ENCODE measurements at places on chromosomes 7 and 10. TPM values are rescaled to one million over a fixed set of nuclear protein-coding genes. Genes with fewer than 3 reads are reported as not detected.

Gene STEAP2
- total RNA-seq = 13.4 TPM

- no peak for DNase-seq
Measured at GRCh38 chr7:67470256-67470751, 473.7 kb downstream of the TYW1 start.

DNA sequence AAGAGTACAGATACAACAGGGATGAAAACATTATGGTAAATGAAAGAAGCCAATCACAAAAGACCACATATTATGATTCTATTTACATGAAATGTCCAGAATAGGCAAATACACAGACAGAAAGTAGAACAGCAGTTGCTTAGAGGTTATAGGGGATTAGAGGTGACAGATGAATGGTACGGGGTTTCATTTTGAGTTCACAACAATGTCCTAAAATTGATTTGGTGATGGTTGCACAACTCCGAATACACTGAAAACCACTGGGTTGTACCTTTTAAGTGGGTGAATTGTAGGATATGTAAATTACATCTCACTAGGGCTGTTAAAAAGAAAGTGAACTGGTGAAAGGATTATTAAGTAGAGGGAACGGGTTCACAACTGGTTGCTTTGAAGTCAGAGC is 76.3 kb upstream of the MRLN start:
- no peak for DNase-seq

Gene CDNF
- total RNA-seq = 1.3 TPM

GRCh38 chr10:110421512-110422138 is 76.1 kb upstream of the DUSP5 start:
- no peak for DNase-seq

GRCh38 chr7:106757846-106758245 is 96.9 kb upstream of the CCDC71L start:
- no peak for DNase-seq

GRCh38 chr10:47311193-47311931 is 10.9 kb upstream of the GDF2 start:
- no peak for DNase-seq

- no peak for DNase-seq
Measured at GRCh38 chr10:105189463-105189800, 548.3 kb downstream of the SORCS3 start.

- peak; percentile 90 for DNase-seq
Measured at GRCh38 chr10:78407009-78407711, 373.5 kb downstream of the RPS24 start.

DNA sequence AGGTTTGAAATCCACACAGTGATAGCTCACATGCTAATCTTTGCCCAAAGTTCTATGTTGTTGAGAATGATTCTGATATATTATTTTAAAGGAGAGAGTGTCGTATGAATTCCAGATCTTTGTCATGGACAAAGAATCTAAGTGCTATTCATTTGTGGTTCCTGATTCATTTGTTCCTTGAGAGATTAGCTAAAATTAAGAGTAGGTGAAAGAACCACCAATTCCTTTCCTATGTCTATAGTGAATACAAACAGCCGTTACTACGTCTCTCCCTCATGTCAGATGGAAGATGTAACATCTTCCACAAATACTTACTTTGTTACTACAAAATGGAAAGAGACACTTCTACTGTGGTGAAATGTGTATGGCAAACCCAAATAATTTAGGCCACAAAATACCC is 3.3 kb upstream of the PLXDC2 start:
- DNase-seq = no peak

Gene RARRES2
- 144 TPM for total RNA-seq

- peak; percentile 28 for DNase-seq
Measured at GRCh38 chr7:149713061-149713730, 60.2 kb downstream of the ZNF467 start.

DNA sequence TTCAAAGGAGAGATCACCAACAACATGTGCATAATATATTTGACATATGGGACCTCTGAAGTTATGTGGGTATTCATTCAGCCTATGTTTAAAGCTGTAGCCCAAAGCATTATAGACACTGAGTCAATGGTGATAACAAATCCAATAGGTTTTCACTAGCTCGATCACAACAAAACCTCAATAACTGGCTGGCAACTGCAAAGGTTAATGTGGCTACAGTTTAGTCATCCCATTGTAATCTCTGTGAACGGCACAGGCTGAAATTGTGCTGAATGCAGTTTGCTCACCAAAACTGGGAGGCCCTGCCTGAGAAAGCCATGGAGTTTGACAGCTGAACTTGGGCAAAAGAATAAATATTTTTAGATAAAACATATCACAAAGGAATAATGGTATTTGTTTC is 152.4 kb upstream of the ADO start:
- DNase-seq = no peak

Gene LAMB4
- not detected for total RNA-seq

Gene COL1A2
- total RNA-seq = 252 TPM

- DNase-seq = no peak
Measured at GRCh38 chr7:16982640-16983350, 101.0 kb upstream of the AGR3 start.

GRCh38 chr10:35007858-35008301 is 82.3 kb downstream of the CUL2 start:
- no peak for DNase-seq

GRCh38 chr10:62769574-62770242 is 34.8 kb upstream of the ADO start:
- DNase-seq = no peak

Gene LOXL4
- total RNA-seq = 4.5 TPM

DNA sequence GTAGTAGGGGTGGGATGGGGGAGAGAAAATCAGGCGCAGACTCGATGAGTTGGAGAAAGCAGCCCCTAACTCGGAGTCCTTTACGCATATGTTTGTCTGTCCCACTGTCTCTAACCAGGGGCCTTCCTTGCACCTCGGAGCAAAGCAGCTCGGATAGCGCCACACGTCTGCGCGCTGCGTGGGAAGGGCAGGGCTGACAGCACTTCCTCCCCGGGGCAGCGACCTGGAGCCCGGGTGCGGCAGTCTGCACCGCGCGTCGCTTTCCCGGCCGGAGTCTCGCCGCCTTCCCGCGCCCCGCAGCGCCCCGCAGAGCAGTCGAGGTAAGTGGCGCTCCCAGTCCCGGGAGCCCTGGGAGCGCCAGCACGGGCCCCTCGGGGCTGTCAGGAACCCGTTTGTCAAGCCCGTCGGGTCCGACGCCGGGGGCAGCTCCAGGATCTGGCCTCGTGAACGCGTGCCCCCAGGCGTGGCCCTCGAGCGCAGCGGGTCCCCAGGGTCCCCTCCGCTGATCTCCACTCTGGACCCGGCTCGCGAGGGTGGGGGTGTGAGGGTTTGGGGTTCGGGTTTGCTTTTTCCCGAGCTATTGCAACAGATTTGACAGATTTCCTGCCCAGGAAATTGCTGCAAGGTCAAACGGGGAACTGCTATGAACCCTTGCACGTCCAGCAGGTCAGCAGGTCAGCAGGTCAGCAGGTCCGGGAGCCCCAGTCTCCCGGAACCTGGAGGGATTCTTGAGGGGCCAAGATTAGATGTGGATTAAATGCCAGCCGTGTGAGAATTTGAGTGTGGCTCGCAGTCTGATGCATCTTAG is 597 bp downstream of the APBB1IP start:
- peak; percentile 82 for DNase-seq

DNA sequence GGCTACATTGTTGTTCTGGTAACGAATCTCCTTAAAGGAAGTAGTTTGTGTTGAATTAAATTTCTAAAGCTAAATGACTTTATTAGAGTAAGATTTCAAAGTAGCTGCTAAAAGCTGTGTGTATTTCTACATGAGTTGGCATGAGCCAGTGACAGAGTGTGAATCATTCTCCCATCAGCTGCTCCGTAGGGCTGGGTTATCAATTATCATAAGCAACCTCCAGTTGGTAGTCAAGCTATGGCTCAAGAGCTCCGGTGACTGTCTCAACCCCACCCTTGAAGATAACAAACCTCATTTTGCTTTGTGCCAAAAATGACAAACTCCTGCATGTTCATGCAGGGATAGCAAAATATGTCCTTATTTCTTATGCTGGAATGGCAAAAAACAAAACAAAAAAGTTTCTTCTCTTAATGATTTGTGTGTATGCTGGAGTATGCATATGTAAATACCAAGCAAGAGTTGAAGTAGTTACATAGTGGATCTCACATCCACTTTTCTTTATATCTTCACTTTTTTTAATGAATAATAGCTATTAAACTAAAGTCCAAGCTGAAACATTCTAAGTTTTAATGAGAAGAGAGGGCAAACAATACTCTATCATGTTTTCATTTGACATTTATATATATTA is 249.4 kb downstream of the CACNA2D1 start:
- no peak for DNase-seq

Gene ANKRD30A
- total RNA-seq = not detected

GRCh38 chr10:14173706-14174594 is 156.8 kb downstream of the FRMD4A start:
- DNase-seq = no peak

GRCh38 chr7:266851-267840 is 22.8 kb upstream of the FOXL3 start:
- peak; percentile 52 for DNase-seq

DNA sequence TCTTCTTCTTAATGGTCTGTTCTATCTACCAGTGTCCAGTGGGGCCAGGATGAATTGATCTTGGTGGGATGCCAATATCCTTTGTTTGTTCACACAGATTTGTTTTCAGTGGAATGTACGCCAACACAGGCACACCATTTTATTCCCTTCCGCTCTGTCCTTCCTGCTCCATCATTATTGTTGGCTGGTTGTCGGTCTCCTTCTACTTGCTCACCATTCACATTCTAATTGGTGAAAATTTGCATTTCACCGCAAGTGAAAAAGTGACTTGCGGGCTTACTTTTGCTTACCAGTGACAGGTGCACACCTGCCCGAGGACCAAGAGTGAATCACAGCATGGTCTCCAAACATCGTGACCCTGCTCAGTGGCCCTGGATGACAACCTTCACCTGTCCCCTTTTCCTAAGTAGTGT is 148.3 kb downstream of the NOC3L start:
- DNase-seq = no peak

- DNase-seq = no peak
Measured at GRCh38 chr7:82406937-82407336, 36.6 kb downstream of the CACNA2D1 start.

DNA sequence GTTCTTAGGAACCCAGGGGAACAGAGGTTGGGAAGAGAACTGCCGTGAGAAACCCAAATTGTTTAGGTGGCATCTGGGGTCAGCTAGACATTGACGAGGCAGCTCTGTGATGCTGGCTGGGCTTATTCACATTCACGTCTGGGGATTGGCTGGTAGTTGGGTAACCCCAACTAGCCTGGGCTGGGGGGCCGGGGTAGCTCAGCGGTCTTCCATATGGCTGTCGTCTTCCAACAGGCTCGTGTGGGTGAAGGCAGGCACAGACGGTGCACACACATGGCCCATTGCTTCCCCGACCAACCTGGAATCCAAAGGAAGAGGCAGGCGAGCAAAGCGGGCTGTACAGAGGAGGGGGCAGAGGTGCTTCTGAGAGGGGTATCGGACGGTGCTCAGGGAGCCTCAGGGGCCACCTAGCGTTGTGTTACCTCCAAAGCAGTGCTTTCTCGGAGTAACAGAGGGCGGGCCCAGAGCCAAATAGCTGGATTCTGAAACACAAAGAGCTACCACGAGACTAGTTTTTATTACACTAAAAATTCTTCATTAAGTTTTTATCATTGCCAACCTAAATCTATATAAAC is 34.5 kb downstream of the MKI67 start:
- DNase-seq = no peak

- no peak for DNase-seq
Measured at GRCh38 chr10:114751856-114752255, 69.7 kb upstream of the FHIP2A start.

- no peak for DNase-seq
Measured at GRCh38 chr10:6069081-6069931, 7.1 kb upstream of the IL2RA start.

- DNase-seq = no peak
Measured at GRCh38 chr10:96025566-96025965, 17.8 kb upstream of the CCNJ start.

DNA sequence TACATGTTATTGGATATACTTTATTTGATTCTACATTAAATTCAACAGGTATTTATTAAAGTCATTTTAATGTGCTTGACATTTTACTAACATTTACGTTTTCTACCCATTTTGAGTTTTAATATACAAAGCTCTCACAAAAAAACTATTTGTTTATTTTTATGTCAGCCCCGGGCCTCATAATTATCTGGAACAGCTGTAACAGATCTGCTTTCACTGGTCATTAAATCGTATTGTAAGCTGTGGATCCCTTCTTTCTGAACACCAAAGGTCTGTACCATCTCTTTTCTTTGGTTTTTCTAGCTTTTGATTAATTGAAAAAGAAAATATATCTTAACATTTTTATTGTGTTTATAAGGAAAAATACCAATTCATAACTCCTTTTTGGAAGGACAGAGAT is 73.5 kb downstream of the SEMA3E start:
- DNase-seq = no peak

DNA sequence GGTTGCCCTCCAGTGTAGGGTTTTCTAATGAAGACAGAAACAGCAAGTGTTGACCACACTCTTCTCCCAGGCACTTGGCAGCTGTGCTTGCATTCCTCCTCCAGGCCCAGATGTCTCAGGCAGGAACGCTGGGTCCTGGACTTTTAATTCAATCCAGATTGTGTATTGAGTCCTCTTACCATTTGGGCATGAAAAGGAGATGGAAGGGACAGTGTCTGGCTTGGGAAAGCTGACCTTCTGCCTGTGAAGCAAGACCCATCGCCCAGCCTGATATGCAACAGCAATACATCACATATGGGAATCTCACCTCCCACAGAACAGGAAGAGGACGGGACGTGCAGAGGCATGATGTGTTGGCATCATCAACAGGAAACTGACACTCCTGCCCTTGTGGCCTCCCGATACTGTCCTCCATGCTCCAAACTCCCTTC is 174.4 kb upstream of the LYZL2 start:
- DNase-seq = no peak

DNA sequence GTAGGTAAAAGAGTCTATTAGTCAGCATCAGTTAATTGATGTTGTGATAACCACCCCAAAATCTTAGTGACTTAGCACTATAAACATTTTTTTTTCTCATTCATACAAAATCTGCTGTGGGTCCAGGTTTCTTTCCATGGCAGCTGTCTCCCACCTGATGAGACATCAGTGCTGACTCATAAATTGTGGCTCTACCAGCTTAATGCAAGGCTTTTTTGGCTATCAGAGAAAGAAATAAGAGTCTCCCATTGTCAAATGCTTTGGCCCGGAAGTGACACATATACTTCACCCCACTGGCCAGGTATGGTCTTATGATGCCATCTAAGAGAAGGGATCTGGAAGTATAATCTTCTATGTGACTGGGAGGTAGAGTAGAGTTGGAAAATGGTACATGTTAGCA is 14.5 kb downstream of the DNAJB9 start:
- DNase-seq = no peak

Gene ZNF783
- 15.1 TPM for total RNA-seq

DNA sequence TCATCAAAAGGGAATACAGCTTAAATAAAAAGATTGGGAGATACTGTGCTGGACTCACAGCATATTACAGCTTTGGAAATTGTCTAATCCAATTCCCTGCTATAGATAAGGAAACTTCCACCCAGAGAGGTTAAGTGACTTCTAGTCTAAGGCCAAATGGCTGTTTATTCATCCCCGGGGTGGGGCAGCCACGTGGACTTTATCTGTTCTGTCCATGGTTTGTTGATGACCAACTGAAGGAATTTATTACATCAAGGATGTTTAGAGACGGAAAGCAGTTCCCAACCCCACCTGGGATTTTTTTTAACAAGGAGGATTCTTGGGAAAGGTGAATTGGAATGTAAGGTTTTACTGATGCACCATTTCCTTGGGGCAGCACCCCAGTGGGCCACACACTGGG is 88.6 kb downstream of the ATXN7L1 start:
- no peak for DNase-seq

Gene GRID2IP
- 0.41 TPM for total RNA-seq

- DNase-seq = no peak
Measured at GRCh38 chr10:11265484-11265883, 247.8 kb downstream of the CELF2 start.

- no peak for DNase-seq
Measured at GRCh38 chr10:90227217-90227656, 525.8 kb downstream of the KIF20B start.

All from lower lobe of right lung (tissue), 2 donors.